Mesothelial cell of epicardium (in vitro differentiated cells): ENCODE measurements at places on chromosomes 1 and 21. TPM values are rescaled to one million over a fixed set of nuclear protein-coding genes. Genes with fewer than 3 reads are reported as not detected.

Gene KRTAP13-2
- total RNA-seq, result not detected in 3 replicates

Gene PLA2G2E
- not detected in 3 replicates for total RNA-seq

DNA sequence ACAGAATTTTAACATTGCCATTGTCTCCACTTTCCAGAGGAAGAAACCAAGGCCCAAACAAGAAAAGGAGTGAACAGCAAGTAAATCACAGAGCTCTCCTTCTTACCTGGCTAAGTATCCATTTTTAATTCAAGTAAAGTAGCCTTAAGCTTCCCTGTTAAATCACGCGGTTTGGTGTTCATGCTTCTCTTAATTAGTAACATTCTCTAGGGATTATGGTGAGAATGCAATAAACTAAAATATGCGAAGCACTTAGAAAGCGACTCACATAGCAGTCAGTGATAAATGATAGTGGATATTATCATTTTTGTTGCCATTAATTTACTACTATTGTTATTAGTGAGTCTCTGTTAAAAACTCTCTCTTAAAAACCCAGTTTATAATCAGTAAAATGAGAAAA is 630.5 kb upstream of the TMPRSS15 start:
- DNase-seq, result no peak

DNA sequence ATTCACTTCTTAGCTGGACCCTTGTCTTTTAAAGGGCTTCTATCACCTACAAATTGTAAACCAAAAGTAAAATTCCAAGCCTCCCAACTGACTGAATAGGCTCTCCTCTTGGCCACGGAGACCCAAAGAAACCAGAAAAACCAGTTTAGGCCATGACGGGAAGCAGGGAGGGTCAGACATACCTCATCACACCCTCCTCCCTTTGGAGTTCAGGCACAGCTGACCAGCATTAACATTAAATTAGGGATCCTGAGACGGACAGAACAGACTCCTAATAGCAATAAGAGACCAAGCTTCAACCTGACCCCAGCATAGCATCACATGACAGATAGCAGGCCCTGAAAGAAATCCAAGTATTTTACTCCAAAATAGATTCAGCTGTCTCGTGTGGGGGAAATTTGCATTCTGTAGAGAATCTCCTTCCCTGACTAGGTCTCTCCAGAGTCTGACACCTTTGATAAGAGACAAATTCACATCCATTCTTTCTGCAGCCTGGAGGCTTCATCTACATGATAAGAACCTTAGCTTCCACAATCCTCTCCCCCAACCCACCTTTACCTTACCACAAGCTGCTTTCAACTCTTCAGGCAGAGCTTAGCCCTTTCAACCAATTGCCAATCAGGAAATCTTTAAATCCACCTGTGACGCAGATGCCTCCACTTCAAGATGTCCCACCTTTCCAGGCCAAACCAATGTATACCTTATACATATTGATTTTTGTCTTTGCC is 177.1 kb upstream of the RAB4A start:
- DNase-seq, result no peak

DNA sequence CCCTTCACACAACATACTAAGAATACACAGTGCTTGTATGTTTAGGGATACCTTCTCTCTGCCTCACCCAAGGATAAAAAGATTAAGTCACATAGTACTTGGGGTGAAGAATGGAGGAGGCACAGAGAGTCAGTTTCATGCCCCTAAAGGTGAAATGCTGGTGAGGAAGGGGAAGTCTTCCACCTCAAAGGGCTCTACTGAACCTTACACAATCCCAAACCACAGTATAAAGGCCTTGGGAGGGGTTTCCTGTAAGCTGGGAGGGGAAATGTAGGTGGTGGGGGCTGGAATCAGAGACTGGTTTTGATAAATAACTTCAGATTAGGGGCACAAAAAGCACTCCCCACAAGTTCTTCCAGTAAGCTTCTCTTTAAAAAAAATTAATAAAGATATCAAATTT is 3.5 kb downstream of the MINDY1 start:
- DNase-seq, result no peak

Gene LPAR3
- total RNA-seq, result 0.67 to 1.00 TPM (median 0.99 TPM) in 3 replicates

DNA sequence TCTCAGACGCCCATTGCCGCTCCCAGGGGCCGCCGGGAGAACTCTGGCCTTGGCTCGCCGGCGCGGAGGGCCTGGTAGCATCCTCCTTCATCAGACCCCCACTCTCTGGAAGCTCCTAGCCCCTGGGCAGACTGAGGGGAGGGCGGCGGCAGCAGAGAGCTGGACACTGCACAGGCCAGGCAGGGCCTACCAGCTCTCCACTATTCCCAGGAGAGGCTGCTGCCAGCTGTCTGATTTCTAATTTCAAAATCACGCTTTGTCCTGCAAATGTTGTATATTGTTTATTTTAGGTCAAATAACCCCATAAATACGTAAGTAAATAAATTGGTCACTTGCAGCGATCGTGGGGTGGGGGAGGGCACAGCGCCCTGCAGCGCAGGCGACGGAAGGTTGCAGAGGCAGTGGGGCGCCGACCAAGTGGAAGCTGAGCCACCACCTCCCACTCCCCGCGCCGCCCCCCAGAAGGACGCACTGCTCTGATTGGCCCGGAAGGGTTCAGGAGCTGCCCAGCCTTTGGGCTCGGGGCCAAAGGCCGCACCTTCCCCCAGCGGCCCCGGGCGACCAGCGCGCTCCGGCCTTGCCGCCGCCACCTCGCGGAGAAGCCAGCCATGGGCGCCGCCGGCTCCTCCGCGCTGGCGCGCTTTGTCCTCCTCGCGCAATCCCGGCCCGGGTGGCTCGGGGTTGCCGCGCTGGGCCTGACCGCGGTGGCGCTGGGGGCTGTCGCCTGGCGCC is at the start of gene MTARC1:
TSS of gene MTARC1 (plus strand) at position 577 of the 732 bp plus-strand sequence. CDS start at position 609, 32 bp downstream.
- DNase-seq, result peak; percentile 66

GRCh38 chr1:214670098-214670497 is 67.1 kb downstream of the CENPF start:
- DNase-seq, result no peak

Gene OR2T11
- not detected in 3 replicates for total RNA-seq

DNA sequence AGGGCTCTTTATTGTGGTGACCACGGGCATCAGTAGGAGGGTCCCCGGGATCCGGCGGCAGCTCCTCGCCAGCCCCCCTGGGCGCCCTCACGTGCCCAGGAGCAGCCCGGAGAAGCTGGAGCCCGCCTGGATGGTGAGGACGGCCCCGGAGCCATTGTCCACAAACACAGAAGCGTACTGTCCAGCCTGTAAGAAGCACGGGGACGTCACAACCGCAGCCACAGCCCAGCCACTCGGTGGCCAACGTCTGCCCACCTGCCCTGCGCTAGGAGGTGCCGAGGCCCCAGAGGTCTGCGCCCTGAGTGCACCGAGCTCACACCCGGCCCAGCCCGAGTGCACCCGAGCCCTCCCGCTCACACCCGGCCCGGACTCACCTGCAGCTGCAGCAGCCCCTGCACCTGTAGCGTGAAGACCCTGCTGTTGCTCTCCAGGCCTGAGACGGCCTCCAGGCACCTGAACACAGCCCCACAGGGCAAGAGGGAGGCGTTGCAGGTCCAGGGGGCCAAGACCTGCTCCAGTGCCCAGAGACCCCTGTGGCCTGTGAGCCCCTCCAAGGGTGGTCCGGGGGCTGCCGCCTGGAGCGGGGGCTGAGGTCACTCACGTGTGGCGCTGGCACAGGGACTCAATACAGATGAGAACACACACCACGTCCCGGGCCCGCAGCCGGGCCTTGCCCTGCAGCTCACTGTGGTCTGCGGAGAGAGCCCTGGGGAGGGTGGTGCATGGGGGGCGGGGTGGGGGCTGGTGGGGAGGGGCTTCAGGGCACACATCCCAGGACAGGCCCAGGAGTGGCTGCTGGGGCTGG is 3.9 kb downstream of the C1QTNF12 start:
- DNase-seq, result no peak

Gene WNT3A
- total RNA-seq, result 0.09 to 0.16 TPM in 2 of 3 replicates, not detected in the other

DNA sequence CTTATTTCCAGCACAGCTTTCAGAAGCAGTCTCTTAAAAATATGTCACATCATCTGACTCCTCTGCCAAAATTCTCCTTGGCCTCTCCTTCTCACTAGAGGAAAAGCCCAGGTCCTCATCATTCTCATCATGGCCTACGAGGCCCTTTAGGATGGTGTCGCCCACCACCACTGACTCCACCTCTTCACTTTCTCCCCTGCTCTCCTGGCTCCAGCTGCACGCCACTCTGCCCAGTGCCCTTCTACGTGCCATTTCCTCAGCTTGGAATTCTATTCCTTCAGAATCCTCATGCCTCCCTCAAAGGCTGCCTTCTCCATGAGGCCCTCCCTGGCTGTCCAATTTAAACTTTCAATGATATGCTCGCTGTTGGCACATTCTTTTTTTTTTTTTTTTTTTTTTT is 25.3 kb upstream of the BTG2 start:
- DNase-seq, result no peak

GRCh38 chr1:23553231-23554126 is 5.8 kb downstream of the ID3 start:
- no peak for DNase-seq

Gene QSOX1
- 70.6 to 72.4 TPM (median 71.7 TPM) in 3 replicates for total RNA-seq

- no peak for DNase-seq
Measured at GRCh38 chr1:172815740-172816139, 156.8 kb downstream of the FASLG start.

Gene SPRR2F
- 54.4 to 65.0 TPM (median 56.6 TPM) in 3 replicates for total RNA-seq

DNA sequence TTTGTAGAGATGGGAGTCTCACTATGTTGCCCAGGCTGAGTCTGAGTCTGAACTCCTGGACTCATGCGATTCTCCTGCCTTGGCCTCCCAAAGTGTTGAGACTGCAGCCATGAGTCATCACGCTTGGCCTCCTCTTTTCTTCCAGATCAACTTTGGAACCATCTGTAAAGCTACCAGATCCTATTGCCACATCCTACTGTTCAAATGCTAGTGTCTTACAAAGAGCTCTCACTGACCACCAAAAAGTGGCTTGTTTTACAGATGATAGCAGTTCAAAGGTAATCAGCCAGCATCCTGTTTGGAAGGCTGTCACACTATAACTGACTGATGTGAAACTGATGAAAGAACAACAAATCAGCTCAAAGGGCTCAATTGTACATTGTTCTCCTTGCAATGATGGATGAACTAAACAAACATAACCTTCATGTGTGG is 221.6 kb downstream of the AKT3 start:
- DNase-seq, result no peak

DNA sequence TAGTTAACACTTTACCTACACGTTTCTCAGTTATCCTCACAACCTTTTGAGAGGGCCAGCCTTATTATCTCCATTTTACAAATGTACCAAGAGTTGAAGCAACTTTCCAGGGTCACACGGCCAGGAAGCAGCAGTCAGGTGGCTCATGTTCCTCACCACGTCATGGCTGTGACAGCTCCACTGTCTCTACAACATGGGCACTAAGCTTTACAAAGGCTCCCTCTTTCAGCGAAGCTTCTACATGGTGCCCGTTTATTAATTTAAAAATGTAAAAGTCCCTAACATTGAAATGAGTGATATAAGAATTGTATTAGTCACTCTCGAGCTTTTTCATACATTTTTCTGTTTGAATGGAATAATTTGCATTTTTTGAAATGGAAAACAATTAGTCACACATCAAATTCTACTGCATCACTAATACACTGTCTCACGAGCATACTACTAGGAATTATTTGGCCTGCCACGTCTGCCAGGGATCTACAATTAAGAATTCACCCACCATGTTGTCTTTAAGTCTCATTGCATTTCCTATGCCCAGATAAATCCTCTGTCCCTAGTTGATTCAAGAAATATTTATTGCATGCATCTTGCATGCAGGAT is 28.4 kb upstream of the LIN9 start:
- DNase-seq, result no peak

- no peak for DNase-seq
Measured at GRCh38 chr1:34192621-34193020, 15.9 kb downstream of the C1orf94 start.

Gene GSTM5
- 0.24 to 0.29 TPM (median 0.25 TPM) in 3 replicates for total RNA-seq

DNA sequence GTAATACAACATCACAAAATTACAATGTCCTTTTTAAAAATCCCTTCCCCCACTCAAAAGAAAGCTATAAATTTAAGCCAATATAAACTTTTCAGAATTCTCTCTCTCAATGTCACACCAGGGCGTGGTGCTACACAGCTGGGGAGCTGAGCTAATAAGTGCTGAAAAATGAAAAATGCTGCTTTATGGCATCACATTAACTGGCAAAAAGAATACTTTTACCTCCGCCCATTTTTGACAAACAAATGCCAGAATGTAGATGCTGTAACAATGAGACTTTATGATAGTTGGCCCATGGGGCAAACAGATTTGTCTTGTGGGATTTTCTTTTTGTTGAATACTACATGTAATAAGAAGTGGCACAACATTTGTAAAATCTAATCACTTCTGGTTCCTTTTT is 12.7 kb upstream of the LYPLAL1 start:
- no peak for DNase-seq

DNA sequence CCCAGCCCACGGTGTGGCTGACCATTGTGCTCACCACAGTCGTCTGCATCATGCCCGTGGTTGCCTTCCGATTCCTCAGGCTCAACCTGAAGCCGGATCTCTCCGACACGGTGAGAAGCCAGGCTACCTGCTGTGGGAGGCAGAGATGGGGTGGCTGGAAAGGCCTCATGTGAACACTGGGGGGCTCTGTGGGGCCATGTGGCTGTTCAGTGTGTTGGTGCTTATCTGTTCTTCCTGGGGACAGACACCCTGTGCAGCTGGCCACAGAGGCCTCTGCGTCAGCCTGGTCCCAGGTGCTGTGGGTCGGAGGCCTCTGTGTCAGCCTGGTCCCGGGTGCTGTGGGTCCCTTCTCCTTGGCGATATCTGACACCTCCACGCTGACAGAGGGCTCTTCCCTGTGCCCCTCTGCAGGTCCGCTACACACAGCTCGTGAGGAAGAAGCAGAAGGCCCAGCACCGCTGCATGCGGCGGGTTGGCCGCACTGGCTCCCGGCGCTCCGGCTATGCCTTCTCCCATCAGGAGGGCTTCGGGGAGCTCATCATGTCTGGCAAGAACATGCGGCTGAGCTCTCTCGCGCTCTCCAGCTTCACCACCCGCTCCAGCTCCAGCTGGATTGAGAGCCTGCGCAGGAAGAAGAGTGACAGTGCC is 23.2 kb downstream of the ATP8B2 start:
- no peak for DNase-seq

Gene RGS16
- total RNA-seq, result 0.55 to 0.99 TPM (median 0.74 TPM) in 3 replicates

- no peak for DNase-seq
Measured at GRCh38 chr21:17732306-17732705, 86.8 kb downstream of the C21orf91 start.

GRCh38 chr1:33294071-33295010 is 26.6 kb downstream of the A3GALT2 start:
- no peak for DNase-seq

DNA sequence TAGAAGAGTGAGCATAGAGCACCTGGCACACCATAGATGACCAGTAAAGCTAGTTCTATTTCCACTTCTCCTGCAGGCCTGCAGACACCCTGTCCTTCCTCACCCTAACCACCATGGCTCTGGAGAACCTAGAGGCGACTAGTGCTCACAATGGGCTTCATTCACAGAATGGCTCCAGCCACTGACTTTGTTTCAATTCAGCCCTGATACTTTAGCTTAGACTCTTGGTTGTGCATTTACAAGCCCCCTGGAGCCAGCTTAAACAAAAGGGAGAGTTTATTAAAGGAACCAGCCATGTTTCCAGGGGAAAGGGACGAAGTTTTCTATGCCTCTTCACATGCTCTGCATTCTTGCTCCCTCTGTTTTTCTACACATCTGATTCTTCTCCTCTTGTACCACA is 123.7 kb downstream of the NAV1 start:
- DNase-seq, result no peak

Gene LAPTM5
- 0.11 TPM in 1 of 3 replicates, not detected in the others for total RNA-seq
